ENCODE measurements at places on chromosomes 11 and 22.

DNA sequence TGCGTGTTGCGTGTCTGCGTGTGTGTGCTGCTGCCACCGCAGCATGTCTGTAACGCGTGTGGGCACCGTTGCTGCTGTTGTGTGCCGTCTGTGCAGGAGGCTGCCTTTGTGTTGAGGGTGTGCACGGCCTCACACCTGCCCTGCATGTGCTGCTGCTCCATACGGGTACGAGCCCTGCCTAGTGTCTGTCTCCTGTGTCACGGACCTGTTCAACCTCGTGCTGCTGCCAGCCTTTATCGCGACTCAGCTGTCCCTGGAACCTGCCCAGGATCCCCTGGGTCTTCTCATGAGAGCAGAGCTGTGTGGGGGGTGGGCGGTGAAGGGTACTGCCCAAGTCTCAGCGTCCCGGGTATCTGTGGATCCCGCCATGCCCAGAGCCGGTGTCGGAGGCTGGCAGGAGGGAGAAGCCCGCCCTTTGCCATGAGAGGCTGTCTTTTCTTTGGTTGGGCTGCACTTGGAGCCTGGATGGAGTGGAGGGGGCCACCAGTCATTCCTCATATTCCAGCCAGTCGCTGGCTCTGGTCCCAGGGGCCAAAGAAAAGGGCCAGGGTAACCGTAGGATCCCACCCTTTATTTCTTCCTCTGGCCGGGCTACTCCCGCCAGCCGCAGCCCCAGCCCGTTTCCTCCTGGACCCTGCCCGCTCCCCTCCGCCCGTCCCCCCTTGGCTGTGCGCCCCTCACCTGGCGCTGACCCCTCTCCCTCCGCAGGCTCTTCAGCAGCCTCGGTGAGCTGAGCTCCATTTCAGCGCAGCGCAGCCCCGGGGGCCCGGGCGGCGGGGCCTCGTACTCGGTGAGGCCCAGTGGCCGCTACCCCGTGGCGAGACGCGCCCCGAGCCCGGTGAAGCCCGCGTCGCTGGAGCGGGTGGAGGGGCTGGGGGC lies 7.8 kb upstream of the ACR start:
- DNase-seq: no peak

DNA sequence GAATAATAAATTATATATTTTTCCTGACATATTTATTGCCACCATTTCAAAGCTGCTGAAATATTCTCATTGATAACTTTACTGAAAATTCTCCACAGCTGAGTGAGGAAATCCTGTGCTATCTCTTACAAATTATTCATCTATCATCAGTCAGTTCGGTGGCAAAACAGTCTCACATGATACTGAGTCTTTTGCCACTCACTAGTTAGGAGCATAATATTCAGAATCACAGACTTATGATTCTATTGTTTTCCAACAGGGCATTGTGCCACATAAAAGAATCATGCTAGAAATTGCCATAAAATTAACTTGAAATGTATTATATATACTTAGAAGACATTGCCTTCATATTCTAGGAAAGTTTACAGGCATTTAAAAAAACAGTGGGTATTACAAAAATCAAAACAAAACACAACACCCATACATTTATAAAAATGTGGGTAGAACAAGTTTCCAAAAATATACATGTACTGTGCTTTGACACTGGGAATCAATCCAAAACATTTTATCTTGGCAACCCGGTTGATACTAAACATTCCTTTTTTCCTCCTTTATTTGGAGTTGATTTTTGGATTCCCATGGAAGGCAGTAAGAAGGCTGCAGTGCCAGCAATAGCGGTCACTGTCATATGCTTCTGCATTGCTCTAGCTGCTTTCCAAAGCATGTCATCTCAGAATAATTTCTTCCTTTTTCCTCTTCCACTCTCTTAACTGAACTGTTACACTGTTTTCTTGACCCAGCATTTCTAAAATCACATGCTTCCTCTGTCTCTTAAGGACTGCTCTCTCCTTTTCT lies 42.5 kb downstream of the ATG16L2 start:
- DNase-seq: peak; percentile 2

- no peak for DNase-seq
Measured at GRCh38 chr11:15157606-15158137, 42.9 kb downstream of the INSC start.

GRCh38 chr11:92711926-92712325 lies 257.5 kb upstream of the MTNR1B start:
- peak; percentile 73 for DNase-seq

DNA sequence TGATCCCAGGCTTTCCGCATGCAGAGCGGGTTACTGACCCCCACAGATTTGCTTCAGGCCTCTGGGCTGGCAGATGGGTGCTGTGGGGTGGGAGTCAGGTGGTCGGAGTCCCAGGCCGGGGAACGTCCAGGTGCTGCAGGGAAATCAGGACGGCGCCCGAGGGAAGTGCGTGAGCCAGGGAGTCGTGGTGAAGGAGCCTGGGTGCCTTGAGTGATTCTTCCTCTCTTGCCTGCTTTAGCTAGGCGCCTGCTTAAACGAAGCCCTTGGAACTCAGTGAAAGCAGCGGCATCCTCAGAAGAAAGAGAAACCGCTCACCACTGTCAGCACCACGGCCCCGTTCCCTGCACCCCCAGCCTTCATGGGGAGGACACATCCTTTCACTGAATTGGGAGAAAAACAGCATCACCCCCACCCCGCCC lies 455.6 kb downstream of the BRD1 start:
- DNase-seq: no peak

- no peak for DNase-seq
Measured at GRCh38 chr11:129973068-129973467, 29.6 kb downstream of the PRDM10 start.

DNA sequence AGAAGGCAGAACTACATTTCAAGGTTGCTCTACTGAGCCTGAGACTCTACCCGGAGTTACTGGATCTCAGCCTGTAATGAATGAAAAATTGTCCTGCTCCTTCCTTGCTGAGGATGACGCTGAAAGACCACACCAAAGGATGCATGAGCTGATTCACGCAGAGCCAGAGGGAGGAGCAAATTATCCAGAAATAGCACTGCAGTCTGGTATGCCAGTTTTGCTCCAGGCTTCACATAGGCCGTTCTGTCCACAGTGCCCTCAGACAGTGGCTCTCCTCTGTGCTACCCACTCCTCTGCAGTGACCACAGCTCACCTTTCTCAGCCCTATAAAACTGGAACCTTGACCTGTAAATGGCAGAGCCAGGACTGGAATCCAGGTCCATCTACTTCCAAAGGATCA lies 79.3 kb upstream of the GALNT18 start:
- no peak for DNase-seq

GRCh38 chr22:27311698-27312550 lies 489.6 kb downstream of the MN1 start:
- no peak for DNase-seq

- DNase-seq: no peak
Measured at GRCh38 chr11:111302298-111302697, 4.0 kb downstream of the POU2AF3 start.

DNA sequence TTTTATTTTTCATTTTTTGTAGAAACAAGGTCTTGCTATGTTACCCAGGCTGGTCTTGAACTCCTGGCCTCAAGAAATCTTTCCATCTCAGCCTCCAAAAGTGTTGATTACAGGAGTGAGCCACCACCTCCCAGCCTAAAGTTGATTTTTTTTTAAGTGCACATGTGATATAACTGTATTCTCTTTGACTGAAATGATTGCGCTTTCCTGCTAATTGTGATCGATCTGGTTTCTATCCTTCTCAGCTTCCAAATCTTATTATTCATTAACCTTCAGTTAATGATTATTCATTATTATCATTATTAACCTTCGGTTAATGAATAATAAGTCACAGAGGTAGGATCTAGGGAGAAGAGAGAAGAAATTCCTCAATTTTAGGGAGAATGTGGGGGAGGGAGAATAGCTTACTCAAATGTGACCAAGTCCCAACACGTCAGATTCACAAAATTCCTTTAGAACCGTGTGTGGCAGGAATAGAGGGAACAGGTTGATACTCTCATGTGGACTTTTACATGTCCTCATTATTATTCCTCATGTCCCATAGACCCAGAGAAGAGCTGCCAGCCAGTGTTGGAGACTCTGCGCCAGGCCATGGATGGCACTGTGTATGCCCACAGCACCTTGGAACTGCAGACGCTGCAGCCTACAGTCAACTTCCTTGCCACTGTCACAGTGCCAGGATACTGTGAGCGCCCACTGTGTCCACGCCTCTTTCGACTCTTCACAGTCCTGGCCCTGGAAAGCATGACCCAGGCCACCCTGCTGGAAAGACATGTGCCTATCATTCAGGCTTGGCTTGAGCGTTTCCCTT lies 47.1 kb downstream of the RRP8 start:
- no peak for DNase-seq

GRCh38 chr11:112886434-112887370 lies 74.5 kb upstream of the NCAM1 start:
- no peak for DNase-seq

DNA sequence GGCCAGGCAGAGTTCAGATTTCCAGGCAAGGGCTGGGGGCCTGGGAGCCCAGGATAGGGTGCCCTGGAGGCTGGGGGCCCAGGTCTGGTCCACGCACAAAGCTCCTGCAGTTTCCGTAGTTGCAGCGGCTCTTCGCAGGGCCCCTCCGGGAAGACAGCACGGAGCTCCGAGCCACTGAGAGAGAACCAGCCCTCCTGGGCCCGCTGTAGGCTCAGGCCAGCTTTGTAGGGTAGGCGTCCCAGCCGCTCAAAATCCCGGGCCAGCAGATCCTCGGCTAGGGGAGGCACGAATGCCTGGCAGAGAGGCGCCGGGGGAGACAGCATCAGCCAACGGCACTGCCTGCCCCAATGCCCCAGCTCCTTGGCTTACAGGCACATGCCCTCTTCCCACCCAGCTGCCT lies 23.6 kb upstream of the PDE2A start:
- DNase-seq: no peak

GRCh38 chr22:27670701-27671412 lies 130.7 kb downstream of the MN1 start:
- DNase-seq: no peak

GRCh38 chr22:25083807-25084200 lies 115.9 kb upstream of the CRYBB3 start:
- DNase-seq: no peak

DNA sequence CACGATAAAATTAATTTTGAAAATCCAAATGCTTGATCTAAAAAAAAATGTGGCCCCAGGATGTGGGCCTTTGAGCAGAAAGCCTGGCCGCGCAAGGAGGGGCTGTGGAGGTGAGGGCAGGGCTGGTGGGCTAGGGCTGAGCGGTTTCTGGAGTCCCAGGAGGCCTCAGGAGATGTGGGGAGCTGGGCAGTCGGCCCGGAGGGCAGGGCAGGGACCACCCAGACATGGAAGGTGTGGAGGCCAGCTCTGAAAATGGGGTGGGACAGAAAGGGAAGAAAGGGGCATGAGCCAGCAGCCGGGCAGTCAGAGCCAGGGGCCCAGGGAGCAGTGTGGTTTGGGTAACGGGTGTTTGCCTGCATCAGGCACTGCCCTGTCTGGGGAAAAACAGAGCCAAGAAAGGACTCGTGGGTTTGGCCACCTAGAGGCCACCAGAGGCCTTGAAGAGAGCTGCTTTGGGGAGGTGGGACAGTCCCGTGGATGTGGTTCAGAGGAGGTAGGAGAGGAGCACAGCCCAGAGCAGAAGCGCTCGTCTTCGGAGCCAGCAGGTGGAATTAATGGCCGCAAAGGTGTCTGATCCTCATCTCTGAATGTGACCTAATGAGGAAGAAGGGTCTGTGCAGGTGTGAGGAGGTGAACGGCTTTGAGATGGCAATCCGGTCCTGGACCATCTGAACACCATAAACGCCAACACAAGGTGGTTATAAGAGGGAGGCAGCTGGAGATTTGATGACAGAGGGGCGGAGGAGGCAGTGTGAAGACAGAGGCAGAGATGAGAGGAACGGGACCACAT lies 50.2 kb downstream of the IGF2 start:
- no peak for DNase-seq

- DNase-seq: no peak
Measured at GRCh38 chr11:120217941-120218694, 7.3 kb downstream of the OAF start.

GRCh38 chr22:43326331-43327156 lies 16.6 kb downstream of the SCUBE1 start:
- no peak for DNase-seq

DNA sequence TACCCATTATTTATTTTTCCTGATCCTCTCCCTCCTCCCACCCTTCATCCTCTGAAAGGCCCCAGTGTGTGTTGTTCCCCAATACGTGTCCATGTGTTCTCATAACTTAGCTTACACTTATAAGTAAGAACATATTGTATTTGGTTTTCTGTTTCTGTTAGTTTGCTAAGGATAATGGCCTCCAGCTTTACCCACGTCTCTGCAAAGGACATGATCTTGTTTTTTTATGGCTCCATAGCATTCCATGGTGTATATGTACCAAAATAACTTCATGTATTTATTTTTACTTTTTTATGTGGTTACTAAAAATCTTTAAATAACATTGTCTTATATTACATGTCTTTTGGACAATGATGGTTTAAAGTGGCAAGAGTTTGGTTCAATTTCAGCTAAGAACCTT lies 15.2 kb downstream of the PDGFD start:
- no peak for DNase-seq

- DNase-seq: no peak
Measured at GRCh38 chr11:74175920-74176319, 4.8 kb downstream of the PPME1 start.

DNA sequence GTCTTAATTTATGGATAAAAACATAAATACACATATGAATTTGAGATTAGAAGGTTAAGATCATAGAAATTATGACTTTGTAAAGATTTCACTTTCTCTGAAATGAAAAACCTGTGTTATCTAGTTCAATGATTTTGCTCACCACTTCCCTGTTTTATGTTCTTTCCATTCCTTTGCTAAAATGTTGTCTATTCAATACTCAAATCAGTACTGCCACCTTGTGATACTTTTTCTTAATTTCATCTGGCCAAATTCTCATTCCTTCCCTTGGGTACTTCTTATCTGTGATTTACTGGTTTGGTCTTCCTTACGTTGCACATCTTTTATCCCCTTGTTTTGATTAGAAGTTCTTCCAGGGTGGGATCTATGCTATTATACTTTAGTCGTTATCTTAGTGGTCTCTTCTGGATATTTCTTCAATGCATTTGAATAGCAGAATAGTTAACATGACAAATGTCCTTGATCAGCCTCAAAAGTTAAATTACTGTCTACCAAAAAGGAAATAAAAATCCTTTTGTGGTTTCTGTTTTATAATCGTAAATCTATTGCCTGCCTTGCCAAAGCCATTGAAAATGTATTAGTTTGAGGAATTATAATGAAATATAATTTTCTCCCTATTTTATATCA lies 197.0 kb downstream of the PGR start:
- DNase-seq: peak; percentile 35

- no peak for DNase-seq
Measured at GRCh38 chr11:11747570-11747969, 94.2 kb upstream of the USP47 start.

DNA sequence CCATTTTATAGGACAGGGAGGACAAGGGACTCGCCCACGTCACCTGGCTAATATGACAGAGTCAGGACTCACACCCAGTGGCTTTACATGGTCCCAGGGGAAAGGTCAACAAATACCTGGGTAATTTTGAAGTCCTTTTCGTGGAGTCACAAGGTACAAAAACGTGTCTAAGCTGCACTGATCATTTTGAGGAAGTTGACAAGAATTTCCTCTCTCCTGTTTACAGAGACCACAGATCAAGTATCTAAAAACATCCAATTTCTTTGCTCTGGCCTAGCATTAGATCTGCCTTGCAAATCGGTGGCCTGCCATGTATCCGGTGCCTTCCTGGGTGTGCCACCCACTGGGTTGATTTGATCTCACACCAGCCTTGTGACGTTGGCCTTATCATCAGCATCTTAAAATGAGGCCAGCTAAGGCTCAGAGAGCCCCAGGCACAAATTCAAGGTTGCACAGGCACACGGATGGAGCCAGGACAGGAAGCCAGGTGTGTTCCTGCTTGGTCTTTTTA lies 17.6 kb downstream of the GDPD5 start:
- no peak for DNase-seq
